CD4-positive, alpha-beta T cell treated with Interleukin-12 subunit alpha and Interleukin-12 subunit beta, for 1 hour (primary cell): ENCODE measurements at places on chromosomes 1 and 21.
A peak's percentile ranks its signal among the peaks of the same experiment; 100 is the strongest.

- DNase-seq = no peak
Observed at GRCh38 chr21:39502631-39503030, 50.9 kb downstream of the SH3BGR start.

DNA sequence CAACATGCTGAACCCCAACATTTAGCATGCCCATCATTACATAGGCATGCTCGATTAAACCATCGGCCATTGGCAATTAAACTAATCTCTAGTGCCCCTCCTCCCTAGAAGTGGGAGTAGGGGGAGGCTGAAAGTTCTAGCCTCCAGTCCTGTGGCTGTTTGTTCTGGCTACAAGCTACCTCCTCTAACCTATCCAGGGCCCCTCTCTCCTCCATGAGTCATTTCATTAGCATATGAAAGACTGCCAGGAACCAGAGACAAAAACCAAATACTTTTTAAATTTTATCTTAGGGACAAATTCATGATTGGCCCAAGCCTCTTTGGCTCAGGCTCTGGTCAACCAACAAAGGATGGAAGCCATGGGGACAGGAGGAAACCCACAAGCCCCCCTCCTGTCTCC, 231.1 kb downstream of the CACNA1E start:
- no peak for DNase-seq

DNA sequence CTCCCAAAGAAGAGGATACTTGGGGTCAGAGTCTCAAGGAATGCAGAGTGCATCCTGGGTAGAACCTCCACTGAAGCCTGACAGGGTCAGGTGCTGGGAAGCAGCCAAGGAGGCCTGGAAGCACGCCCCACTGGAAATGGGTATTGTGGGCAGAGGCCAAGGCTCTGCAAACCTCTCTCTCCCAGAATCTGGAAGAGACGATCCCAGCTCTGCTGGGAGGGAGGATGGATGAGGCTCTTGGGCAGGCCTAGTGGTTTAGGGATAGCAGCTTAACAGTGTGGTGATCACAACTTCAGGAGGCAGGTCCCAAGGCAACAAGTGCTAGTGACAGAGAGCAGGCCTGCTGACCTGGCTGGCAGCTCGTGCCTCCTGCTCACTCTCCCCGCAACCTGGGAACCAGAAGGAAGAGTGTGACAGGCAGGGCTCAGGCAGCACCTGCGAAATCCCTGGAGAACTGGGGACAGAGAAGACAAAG, 641.0 kb downstream of the PLPP3 start:
- DNase-seq = no peak

GRCh38 chr1:233151861-233152260, 143.7 kb downstream of the PCNX2 start:
- no peak for DNase-seq

DNA sequence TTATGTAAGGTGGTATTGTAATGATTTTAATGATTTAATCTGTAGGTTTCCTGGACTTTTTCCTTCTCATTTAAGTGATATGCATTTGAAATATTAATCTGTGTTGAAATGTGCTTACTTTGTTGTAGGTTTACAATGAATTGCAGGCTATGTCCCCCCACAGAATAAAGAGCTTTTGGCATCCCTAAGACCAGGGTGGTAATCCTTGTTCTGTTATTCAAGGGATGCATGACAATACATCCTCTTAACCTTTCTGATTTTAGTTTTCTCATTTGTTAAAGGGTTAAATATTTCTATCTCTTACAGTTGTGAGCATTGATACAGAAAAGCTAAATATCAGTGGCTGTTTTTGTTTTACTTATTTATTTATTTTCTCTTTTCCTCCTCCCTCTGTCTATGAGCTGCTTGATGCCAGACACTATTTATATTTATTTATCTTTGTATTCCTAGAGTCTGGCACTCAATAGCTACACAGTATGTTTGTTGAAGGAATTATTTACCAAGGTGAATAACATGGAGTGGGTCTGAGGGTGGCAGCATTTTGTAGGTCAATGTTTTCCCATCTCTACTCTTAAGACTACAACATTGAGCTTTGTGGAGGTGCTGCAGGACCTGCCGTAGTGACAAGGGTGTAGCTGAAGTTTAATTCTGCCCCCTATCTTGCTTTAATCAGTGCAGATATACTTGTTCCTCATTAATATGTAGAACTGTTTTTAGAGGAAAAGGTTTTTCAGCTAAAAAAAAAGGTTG, 19.9 kb upstream of the ADGRL2 start:
- no peak for DNase-seq

DNA sequence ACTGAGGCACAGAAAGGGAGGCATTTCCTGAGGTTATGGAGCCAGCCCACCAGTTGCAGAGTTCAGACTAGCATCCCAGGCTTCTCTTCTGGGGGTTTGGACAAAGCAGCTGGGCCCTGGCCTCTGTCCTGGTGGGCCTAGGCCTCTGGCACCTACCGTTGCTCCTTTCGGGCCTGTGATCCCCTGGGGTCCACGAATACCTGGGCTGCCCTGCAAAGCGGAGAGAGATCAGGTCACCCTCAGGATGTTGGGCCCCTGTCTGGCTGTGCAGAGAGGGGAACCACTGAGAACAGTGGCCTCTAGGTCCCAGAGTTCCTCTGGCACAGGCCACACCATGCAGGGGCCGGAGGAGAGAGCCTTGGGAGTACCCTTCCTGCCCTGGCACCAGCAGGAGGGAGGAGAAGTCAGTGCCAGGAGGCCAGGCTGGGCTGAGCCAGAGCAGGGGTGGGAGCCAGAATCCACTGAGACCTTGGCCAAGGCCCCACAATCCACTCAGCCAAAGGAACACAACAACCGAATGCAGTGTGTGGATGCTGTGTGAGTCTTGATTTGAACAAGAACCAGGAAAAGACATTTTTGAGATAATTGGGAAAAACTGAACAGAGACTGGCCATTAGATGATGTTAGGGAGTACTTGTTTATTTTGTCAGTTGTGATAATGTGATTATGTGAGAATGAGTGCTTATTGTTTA, 8.9 kb downstream of the COL9A2 start:
- no peak for DNase-seq

DNA sequence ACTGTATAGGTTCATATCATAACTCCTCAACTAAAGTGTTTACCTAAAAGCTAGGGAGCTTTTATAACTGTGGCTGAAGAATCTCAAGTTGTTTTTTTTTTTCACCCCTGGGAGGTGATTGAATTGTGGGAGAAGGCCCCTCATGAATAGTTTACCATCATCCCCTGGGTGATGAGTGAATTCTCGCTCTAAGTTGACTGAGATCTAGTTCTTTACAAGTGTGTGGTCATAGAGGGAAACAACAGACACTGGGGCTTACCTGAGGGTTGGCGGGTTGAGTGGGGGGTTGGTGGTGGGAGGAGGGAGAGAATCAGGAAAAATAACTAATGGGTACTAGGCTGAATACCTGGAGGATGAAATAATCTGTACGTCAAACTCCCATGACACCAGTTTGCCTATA, 7.9 kb upstream of the ZSCAN20 start:
- no peak for DNase-seq

DNA sequence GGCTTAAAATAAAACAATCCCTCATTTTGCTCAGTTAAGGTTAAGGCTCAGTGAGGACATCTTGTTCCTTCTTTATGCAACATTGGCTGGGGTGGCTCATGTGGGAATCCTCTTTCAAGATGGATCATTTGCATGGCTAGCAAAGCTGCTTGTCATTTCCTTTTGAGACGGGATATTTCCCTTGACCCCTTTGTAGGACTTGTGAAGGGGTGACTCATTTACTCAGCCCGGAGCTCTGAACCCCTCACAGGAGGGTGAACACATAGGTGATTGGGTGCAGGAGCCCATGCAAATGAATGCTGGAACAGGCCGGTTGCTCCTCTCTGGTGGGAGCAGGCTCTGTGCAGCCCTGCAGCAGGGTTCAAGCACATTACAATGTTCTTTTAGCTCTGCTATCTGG, 15.8 kb upstream of the C8A start:
- DNase-seq = no peak

DNA sequence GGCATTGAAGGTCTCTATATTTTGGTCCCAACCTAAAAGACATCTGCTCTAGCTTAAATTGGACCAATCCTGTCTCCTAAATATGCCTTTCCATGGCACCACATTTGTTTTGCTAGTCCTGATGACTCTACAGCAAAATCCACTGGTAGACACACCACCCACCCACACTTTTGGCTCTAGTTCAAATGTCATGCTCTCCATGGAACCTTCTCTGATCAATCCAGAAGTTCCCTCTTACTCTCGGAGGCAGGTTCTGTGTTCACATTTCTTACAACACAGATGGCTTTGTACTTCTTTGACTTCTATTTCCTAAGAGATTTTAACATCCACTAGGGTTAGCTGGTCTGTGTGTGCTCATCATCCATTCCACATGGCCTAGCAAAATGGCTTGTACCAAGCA, 151.3 kb downstream of the APP start:
- DNase-seq = no peak

- no peak for DNase-seq
Observed at GRCh38 chr1:72442262-72442661, 159.9 kb upstream of the NEGR1 start.

DNA sequence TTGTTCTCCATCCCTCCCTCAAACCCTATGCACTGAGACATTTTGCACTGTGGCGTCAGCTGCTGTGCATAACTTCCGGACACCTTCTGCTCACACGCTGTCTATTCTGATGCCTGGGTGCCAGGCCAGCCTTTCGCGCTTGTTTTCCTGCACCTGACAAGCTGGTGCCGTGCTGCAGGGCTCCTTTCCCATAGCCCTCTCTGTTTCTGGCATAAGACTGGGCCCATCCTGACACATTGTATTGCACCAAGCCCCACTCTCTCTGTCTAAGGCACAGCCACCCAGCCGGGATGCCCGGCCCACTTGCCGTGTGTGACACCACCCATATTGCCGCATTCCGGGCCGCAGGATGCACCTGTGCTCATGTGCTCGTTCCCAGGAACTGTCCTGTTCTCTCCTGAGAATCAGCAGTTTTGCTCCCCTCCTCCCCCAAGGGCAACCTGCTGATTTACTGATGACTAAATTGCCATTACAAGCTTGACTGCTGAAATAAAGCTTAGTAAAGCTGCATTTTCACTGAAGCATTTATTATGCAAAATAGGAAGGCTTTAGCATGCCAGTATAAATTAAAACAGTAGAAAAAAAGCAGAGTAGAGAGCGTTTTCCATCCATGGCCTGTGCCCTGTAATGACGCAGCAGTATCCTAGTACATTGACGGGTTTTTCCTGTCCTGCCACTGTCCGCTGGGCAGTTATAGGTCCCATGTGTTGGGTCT, 88.0 kb downstream of the CD247 start:
- DNase-seq = no peak

GRCh38 chr1:94805912-94806311, 14.2 kb upstream of the SLC44A3 start:
- peak; percentile 54 for DNase-seq

- DNase-seq = no peak
Observed at GRCh38 chr1:6271554-6271953, 10.7 kb upstream of the GPR153 start.

DNA sequence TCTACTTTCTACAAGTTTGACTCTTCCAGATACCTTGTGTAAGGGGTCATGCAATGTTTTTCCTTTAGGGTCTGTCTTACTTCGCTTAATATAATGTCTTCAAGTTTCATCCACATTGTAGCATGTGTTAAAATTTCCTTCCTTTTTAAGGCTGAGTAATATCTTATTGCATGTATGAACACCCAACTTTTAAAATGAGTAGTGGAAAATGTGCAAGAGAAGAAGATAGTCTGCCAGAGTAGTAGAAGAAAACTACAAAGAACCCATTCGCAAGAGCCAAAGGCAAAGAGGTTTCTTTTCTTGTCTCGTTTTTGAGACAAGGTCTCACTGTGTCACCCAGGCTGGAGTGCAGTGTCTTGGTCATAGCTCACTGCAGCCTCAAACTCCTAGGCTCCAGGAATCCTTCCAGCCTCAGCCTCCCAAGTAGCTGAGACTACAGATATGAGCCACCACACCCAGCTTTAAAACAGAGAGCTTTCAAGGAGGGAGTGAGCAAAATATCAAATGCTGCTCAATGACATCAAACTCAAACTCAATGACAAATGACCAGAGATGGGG, 9.4 kb downstream of the IL23R start:
- DNase-seq = no peak

DNA sequence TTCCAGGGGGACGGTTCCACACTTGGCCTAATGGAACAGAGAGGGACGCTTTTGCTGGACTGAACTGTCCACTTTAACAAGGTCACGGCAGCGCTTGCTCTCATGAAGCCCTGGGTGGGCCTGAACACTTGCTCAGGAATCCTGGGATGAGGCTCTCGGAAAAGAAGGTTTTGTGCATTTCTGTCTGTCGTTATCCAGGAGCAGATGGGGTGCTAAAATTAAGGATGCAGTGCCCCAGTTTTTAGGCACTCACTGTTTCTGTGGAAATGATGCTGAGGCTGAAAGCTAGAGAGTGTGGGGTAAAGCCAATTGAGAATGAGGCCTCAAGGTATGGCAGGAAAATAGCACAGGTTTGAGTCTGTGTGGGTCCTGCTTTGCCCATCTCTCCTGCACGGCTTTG, 111.0 kb downstream of the DAB1 start:
- DNase-seq = no peak

GRCh38 chr1:25758466-25759070, 41.4 kb upstream of the SELENON start:
- no peak for DNase-seq

DNA sequence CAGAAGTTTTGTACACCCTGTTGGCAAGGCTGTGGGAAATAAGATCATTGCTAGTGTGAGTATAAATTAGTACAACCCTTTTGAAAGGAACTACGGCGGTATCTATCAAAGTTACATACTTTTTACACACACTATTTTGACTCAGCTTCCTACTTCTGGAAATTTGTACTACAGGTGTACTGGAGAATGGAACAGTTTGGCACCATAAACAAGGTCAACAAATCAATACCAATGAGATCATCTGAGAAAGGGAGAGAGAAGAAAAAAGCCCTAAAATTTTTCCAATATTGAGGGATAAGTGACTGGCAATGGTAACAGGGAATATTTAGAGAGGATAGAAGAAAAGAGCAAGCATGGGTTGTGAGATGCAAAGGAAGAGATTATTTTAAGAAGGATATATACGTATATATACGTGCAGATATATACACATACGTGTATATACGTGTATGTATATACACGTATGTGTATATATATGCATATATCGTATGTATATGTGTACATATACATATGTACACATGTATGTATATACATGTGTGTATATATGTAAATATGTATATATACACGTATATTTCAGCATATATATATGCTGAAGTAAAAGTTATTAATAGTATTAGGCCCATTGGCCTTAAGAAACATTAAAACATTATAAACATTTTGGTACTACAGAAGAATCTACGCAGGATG, 27.6 kb downstream of the KLHL20 start:
- no peak for DNase-seq

- no peak for DNase-seq
Observed at GRCh38 chr1:67941746-67942145, 108.5 kb upstream of the GNG12 start.

DNA sequence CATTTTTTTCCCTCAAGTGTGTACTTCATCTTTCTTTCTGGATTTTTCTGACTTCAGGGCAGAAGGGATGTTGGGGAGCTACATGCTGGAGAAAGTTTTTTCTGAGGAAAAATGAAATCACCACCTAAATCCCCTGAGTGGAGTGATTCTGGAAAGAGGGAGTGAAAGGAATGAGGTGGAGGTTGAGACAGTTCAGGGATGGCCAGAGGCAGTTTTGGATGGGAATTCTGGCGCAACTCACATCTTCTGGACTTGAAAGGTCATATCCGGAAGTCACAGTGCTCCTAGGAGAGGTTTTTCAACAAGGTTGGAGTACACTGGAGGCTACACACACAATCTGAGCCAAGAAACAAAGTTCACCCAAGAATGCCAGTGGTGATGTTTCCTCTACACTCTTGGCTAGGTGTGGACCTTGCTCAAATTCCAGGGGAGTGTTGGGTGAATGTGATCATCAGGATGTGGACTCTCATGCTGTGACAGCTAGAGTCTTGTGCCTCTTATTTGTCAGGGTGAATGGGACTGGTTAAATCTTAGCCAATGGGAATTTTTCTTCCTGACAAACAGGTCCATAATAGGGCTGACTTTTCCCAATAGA, 161.5 kb downstream of the HLX start:
- no peak for DNase-seq
